Endodermal cell (in vitro differentiated cells): ENCODE measurements at places on chromosomes 3 and 15.

DNA sequence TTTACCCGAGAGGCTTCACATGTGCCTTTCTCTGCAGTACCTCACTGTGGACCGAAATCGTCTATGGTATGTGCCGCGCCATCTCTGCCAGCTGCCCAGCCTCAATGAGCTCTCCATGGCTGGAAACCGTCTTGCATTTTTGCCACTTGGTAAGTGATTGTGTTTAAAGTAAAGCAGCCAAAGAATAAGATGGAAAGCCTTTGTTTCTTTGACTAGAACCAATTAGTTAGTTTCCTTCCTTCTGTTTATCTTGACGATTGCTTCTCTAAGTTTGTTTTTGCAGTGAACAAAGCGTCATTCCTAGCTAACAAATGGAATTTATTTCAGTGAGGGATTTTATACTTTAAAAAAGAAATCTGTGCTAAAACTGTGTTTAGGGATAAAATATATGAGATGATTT, 82.7 kb downstream of the LRRC28 start:
- DNase-seq: no peak

DNA sequence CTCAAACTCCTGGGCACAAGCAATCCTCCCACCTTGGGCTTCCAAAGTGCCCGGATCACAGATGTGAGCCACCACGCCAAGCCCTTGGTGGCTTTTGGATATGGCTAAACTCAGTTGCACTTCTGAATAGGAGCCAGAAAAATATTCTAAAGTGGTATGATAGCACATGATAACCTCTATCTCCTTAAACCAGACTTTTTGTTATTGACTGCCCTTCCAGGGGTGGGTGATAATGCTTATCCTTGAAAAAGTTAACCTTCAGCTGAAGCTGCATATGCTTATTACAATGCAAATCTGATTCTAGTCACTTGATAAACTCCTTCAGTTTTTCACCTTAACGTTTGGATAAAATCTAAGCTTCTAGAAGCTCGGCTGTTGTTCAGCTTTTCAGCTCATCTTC, 6.3 kb downstream of the CCNB2 start:
- no peak for DNase-seq

DNA sequence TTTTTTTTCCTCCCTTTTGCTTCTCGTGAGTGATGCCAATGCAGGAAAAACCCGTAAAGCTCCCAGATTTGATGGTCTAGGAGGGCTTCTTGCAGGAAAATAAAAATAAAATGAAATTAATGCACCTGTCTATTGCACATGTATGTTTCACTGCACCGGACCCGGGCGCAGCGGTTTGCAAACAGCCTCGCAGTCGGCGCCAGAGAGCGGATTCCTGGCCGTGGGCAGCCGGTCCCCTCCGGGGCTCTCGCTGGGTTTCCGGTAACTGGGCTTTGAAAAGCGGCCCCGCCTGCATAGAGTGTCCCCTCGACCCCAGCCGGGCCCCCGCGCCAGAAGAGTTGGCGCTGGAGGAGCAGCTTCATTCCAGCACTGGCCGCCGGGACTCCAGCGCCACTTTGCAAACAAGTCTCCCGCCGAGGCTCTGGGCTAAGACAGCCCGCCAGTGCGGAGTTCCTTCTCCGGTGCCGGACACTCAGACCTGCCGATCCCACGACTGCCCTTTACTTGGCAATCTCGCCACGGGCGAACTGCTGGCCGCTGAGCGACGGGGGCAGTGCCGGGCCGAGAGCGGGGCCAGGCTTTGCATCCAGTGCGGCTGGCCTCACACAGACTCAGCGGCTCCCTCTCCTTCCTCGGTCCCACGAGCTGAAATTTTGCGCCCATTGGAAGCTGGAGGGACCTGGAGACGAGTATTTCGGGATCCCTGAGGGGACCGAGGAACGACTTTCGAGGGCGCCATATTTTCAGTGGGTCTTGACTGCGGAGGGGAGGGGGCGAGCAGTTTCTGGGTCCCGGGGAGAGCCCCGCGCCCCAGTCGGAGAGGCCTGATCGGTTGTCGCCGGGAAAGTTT, 225.9 kb upstream of the C2CD4B start:
- DNase-seq: peak; percentile 86

DNA sequence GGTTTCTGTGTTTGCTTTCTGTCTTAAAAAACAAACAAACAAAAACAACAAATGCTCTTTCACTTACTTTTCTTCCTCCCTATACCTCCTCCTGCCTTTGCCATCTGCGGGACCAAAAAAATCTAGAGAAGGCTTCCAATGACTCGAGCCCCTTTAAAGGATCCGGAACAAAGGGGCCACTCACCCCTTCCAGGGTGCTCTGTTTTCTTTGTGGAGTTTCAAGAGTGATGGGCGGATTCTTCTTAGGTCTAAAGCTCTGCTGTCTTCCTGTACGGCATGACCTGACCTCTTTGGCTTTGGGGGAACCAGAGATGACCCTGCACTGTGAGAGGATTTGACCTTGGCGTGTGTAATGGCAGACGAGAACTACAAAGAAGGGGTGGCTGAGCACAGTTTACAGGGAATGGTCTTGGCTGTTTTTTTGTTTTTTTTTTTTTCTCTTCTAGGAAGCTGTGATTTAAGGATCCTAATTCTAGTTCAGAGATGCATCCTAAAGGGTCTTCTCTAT, 2.2 kb upstream of the MUC20 start:
- peak; percentile 61 for DNase-seq

GRCh38 chr15:63353887-63354286, 27.8 kb downstream of the CA12 start:
- DNase-seq: no peak

GRCh38 chr3:131324923-131325322, 56.7 kb upstream of the NUDT16 start:
- no peak for DNase-seq

GRCh38 chr3:181915551-181915950, 203.8 kb downstream of the SOX2 start:
- no peak for DNase-seq

GRCh38 chr3:70981231-70981880, 602.2 kb downstream of the FOXP1 start:
- DNase-seq: no peak

GRCh38 chr3:100665230-100665629, 44.1 kb upstream of the TFG start:
- DNase-seq: no peak

- no peak for DNase-seq
Observed at GRCh38 chr3:62833538-62833937, 41.7 kb downstream of the CADPS start.

DNA sequence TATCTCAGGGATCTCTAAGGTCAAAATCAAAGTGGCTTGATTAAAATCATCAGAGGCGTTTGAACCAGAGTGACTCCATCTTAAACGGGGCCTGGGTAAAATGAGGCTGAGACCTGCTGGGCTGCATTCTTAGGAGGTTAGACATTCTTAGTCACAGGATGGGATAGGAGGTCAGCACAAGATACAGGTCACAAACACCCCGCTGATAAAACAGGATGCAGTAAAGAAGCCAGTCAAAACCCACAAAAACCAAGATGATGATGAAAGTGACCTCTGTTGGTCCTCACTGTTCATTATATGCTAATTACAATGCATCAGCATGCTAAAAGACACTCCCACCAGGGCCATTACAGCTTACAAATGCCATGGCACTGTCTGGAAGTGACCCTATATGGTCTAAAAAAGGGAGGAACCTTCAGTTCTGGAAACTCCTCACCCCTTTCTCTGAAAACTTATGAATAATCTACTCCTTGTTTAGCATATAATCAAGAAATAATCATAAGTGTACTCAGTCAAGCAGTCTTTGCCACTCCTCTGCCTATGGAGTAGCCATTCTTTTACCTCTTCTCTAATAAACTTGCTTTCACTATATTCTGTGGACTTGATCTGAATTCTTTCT, 143.3 kb upstream of the SLCO3A1 start:
- no peak for DNase-seq

DNA sequence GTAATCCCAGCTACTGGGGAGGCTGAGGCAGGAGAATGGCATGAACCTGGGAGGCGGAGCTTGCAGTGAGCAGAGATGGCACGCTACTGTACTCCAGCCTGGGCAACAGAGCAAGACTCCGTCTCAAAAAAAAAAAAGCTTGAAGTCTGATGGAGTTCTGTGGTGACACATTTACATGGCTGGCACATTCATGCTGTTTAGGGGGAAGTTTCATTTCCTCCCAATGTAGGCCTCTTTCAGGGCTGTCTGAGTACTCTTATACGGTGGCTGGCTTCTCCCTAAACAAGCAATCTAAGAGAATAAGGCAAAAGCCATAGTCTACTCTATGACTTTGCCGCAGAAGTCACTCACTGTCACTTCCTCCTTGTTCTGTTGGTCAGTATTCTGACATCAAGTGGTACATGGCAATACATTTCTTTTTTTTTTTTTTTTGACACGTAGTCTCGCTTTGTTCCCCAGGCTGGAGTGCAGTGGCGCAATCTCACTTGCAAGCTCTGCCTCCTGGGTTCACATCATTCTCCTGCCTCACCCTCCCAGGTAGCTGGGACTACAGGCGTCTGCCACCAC, 41.2 kb downstream of the OIP5 start:
- DNase-seq: no peak

DNA sequence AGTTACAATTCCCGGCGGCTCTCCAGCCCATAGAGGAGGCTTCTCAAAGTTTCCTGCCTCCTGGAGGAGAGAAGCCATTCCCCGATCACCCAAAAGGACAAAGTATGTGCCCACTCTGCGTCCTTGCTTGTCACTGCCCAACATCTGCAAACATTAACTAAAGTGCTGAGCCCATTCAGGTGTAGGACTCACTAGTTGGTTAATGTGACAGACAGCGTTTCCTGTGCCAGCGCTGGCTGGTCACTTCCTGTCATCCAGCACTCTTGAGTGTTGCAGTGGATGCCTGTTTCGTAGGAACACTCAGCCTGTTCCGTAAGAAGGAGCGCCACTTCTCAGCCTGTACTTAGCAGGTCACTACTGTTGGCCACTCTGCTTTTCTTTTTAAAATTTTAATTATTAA, 100.3 kb downstream of the APBA2 start:
- no peak for DNase-seq

DNA sequence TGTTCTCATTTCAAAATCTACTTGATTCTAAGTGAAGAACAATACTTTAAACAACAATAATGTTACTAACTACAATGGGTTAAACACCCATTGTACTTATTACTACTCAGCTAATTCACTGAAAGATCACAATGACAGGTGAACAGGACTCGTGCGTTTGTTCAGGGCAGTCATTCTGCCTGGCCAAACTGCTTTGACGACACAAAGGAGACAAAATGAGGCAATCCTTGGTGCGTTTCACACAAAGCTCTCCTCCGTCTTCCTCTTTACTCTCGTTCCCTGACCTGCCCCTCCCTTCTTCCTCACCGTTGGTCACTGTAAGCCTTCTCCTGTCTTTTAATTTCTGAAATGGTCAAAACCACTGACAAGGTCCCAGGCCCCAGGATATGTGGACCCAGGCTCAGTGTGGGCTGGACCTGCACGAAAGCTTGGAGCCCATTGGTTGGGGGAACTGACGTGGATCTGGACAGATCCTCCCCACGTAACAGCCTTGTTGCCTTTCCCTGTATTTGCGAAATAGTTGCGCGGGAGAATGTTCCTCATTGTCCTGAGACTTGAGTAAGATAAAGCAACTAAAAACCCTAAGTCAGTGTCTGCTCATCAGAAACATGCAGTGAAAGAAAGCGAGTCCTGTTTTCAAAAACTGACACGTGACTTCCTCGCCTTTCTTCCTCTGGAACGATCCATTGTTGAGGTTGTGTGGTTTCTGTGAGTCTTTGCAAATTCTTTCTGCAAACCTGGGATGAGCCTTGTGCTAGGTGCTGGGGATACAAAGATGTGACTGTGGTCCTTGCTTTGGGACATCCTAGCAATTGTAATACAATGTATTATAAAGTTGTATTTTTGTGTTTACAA, 147.1 kb upstream of the RGMA start:
- no peak for DNase-seq

DNA sequence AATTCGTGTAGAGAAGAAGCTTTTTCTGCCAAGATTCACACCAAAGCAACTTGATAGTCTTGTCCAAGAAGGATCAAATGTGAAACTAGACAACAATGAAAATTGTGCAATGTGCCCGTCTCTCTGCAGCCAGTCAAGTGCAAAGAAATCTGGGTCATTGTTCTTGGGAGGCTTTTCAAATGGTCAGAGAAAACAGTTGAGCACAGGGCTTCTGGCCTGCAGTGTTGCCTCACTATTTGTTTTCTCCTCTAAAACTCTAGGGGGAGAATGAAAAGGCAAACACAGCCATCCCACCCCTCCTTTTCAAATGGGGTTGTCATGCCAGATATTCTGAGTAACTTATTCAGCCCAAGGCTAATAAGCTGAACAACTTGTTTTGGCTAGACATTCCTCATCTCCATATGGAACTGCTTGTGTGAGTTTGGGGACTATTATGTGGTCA, 417.6 kb upstream of the CDIN1 start:
- peak; percentile 47 for DNase-seq

- no peak for DNase-seq
Observed at GRCh38 chr3:109257269-109257668, 59.0 kb downstream of the DPPA2 start.

DNA sequence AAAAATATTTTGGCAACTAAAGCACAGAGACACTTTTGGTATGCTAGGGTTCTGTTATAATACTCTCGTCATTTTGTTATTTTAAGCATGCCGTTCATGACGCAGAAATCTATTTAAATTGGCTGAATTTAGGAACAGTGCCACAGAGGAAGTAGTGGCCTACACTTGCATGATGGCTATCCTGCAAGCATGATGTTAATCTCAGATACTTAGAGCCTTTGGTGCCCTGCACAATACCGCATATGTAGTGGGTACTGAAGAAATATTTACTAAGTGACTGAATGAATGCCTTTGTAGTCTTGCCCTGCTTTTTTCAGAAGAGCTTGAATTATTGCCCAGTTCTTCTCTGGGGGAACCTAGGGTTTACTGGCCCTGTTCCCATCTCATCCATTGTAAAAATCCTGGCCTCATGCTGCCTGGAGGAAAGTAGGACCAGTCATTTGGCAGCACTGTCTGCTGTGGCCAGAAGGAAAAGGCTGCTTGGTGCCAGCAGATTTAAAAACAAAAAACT, 79.0 kb downstream of the SERPINI1 start:
- DNase-seq: no peak

GRCh38 chr15:98787936-98788757, 139.8 kb downstream of the IGF1R start:
- peak; percentile 65 for DNase-seq

DNA sequence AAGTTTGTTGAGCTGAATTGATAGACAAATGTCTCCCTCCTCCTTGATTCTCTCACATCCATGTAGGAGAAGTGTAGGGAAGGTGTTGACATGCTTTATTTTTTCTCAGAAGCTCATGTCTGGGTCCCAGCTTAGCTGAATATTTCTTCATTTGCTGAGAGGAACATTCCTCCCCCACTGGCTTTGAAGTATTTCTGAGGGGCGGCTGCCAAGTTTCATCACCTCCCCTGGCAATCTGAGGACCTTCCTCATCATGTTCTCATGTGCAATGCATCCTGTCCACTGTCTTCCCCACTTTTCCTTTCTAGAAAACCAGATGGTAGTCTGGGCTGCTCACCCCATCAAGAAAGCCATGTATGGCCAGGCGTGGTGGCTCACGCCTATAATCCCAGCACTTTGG, 168.9 kb upstream of the RGMA start:
- no peak for DNase-seq

DNA sequence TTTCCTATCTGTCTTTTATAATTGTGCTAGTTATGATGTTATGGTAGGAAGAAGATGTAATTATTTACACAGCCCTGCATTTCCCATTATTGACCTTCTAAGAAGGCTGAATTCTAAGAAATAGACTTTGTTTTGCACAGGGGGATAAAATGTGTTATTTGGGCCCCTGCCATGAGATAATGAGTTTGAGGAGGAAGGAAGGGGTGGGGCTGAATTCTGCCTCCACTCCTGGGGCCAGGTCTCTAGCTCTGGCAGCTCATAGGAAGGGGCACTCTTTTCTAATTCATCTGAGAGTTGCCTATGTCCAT, 69.2 kb upstream of the GOLGA8B start:
- DNase-seq: no peak

- peak; percentile 67 for DNase-seq
Observed at GRCh38 chr15:92807971-92808571, 92.1 kb upstream of the CHD2 start.
